ENCODE measurements at places on chromosomes 7 and 10. TPM values are rescaled to one million over a fixed set of nuclear protein-coding genes. Genes with fewer than 3 reads are reported as not detected.

KCP gene
- 0.14 TPM for total RNA-seq

GRCh38 chr7:90645784-90646183 lies 49.7 kb downstream of the CDK14 start:
- no peak for DNase-seq

CFAP46 gene
- 1.1 TPM for total RNA-seq

DNA sequence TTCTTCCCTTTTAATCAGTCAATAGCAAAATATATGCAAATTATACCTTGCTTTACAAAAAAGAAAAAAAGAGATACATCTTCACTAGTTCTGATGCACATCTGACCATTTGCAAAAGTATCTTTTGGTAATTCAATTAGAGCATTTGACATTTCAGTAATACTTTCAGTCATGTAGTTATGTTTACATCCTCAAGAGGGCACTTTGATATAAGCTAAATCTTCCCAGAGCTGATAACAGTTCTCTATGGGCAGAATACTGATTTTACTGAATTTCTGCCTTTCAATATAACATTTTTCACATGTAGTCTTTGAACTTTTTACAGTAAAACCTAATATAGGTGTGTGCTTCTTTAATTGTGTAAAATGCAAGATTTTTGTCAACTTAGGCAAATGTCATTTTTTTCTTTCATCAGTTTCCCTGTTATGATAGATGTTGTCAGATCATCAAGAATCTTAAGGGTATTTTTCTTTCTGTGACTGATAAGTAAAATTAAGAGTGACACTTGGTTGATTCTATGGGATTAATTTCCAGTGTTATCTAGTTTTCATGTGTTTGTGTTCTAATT lies 703.5 kb upstream of the SEMA3D start:
- no peak for DNase-seq

MOGAT3 gene
- total RNA-seq, result not detected

HMX3 gene
- 0.19 TPM for total RNA-seq

GATA3 gene
- total RNA-seq, result 8.4 TPM

GRCh38 chr7:22088827-22089226 lies 143.1 kb upstream of the CDCA7L start:
- DNase-seq, result no peak

DNA sequence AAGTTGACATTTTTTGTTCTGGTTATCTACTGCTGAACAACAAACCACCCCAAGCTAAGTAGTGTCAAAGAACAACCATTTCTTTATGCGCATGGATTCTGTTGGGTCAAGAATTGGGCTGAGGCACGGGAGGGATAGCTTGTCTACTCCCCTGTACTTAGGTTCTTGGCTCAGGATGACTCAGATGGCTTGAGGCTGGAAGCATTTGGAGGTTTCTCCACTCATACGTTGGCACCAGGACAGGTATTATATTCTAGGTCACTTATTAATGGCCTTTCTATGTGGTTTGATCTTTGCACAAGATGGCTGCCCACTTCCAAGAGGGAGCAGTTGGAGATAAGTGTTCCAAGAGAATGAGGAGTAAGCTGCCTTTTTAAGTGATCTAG lies 11.8 kb upstream of the TFAM start:
- DNase-seq, result no peak

DNA sequence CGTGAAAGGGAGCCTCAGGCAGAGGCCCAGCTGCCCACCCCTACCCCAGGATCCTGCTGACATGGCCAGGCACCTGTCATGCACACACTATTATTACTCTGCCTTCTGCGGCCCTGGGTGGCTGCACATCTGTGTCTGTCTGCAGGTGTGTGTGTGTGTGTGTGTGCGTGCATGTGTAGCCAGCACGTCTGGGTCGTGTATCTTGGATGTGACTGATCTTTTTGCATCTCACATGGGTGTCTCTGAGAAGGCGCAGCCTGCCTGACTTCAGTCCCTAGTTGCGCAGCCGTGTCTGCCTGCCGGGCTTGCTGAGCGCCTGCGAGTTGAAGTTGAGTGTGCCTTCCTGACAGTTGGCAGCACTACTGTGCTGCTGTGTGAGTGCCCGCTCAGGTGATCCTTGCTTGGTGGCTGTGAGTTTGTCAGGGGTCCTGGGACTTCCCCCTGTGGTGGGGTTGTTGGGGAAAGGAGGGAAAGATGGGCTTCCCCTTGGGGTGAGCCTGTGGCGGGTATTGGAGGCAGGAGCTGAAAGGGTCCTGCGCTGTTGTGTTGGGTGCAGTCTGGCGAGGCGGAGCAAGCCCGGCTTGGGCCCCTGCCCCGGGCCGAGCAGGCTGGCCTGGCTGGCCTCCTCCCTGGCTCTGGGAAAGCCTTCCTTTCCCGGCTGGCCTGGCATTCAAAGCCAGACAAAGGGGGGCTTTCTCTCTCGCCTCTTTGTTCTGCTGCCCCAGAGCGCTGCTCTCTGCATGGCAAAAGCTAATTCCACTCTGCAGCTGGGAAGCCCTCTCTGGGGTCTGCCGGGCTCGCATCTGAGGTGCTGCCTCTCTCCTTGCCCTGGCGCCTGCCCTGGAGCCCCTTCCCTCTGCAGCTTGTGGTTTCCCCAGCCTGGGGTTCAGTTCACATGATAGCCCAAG lies 4.9 kb downstream of the TRIM8 start:
- peak; percentile 56 for DNase-seq

GRCh38 chr10:53331460-53331859 lies 558.9 kb upstream of the MBL2 start:
- DNase-seq, result no peak

KCNH2 gene
- total RNA-seq, result 0.45 TPM

- no peak for DNase-seq
Measured at GRCh38 chr7:39621784-39622411, 1.5 kb upstream of the RALA start.

Measured in activated naive CD8-positive, alpha-beta T cell treated with anti-CD3 and anti-CD28 coated beads for 36 hours (primary cell).